Vagina (tissue), 2 donors: ENCODE measurements at places on chromosomes 4 and X.

- no peak for DNase-seq
These were observed 790 bp downstream of the CLGN start for GRCh38 chr4:140426610-140427105.

GRCh38 chr4:90226734-90227133 lies 99.5 kb downstream of the CCSER1 start:
- DNase-seq, result no peak

DNA sequence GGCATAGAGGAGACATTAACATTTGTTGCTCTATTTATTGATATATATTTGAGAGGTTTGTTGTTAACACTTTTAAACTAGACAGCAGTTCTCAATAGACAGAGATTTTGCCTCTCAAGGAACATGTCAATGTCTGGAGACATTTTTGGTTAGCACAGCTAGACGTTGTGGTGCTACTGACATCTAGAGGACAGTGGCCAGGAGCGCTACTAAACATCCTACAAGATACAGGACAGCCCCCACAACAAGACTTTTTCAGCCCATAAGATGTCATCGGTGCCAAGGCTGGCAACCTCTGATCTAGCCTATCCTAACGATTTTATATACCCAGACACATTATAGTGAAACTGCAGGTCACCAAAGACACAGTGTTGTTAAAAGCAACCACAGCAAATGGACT lies 18.4 kb upstream of the CTSO start:
- no peak for DNase-seq

- DNase-seq, result no peak
These were observed 3.7 kb downstream of the C4orf54 start for GRCh38 chr4:99653916-99654315.

- DNase-seq, result no peak
These were observed 202.2 kb upstream of the GPRIN3 start for GRCh38 chr4:89509708-89510281.

GRCh38 chr4:155837203-155837796 lies 28.8 kb downstream of the ASIC5 start:
- no peak for DNase-seq
